ENCODE measurements at places on chromosomes 4 and X. TPM values are rescaled to one million over a fixed set of nuclear protein-coding genes. Genes with fewer than 3 reads are reported as not detected.

Gene PRRG3
- total RNA-seq, result not detected

Gene DDIT4L
- total RNA-seq, result 1.5 TPM

Gene P2RY8
- total RNA-seq, result not detected

Gene IRAK1
- 86.6 TPM for total RNA-seq

Gene BGN
- total RNA-seq, result 164 TPM

Gene CORIN
- 0.09 TPM for total RNA-seq

Gene KIAA1210
- not detected for total RNA-seq

Gene PGM2
- 16.4 TPM for total RNA-seq

Gene SUPT20HL2
- not detected for total RNA-seq

Gene GJB1
- not detected for total RNA-seq

Gene STX18
- total RNA-seq, result 11.9 TPM

Gene DNAAF6
- not detected for total RNA-seq

Gene CXCL5
- total RNA-seq, result 8.9 TPM

Gene MAN2B2
- 25.8 TPM for total RNA-seq

Measured in pericardium fibroblast (primary cell).